T-cell (primary cell): ENCODE measurements at places on chromosomes 2 and 18. TPM values are rescaled to one million over a fixed set of nuclear protein-coding genes. Genes with fewer than 3 reads are reported as not detected.

GRCh38 chr2:100230754-100231153 lies 88.4 kb upstream of the AFF3 start:
- peaks cover 7% of the 10 kb centered on the region for H3K4me1 ChIP-seq
- no peak overlapping the region for H3K4me3 ChIP-seq
- no peaks in the 10 kb centered on the region for H3K36me3 ChIP-seq
- H3K27me3 ChIP-seq, result peaks cover 3% of the 10 kb centered on the region
- no peak overlapping the region for H3K27ac ChIP-seq

GRCh38 chr2:162215162-162215561 lies 28.1 kb downstream of the FAP start:
- no peaks in the 10 kb centered on the region for H3K36me3 ChIP-seq
- H3K4me1 ChIP-seq, result no peaks in the 10 kb centered on the region
- H3K27me3 ChIP-seq, result no peaks in the 10 kb centered on the region
- H3K4me3 ChIP-seq, result no peak overlapping the region
- no peak overlapping the region for H3K27ac ChIP-seq
- DNase-seq, result no peak

DNA sequence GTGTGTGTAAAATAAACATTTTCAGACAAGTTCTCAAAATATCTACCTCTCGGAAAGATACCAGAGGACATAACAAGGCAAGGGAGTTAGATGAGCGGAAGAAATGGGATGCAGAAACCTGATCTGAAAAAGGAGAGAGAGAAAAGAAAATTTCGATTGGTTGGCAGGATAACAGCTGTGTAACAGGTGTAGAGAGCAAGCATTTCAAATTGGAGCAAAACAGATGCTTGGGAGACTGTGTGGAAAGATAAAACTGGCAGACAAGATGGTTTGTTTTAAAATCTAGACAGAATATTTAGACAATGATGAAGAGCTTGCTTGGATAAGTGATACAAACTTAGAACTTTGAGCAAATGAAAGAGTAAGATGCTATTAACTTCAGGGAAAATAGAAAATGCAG lies 20.2 kb downstream of the CHST9 start:
- no peak for DNase-seq
- H3K4me1 ChIP-seq, result no peaks in the 10 kb centered on the region
- no peak overlapping the region for H3K27ac ChIP-seq
- no peak overlapping the region for H3K4me3 ChIP-seq
- no peaks in the 10 kb centered on the region for H3K36me3 ChIP-seq
- H3K27me3 ChIP-seq, result no peaks in the 10 kb centered on the region

The HADHB gene
- total RNA-seq, result 44.4 TPM

The REG3G gene
- total RNA-seq, result not detected

The GPR55 gene
- total RNA-seq, result 5.7 TPM

The PTGR3 gene
- 32.8 TPM for total RNA-seq
